ENCODE measurements at places on chromosomes 2 and 18. TPM values are rescaled to one million over a fixed set of nuclear protein-coding genes. Genes with fewer than 3 reads are reported as not detected.
A peak's percentile ranks its signal among the peaks of the same experiment; 100 is the strongest.

UGT1A7 gene
- not detected for total RNA-seq

NT5DC4 gene
- not detected for total RNA-seq

ADNP2 gene
- 31.8 TPM for total RNA-seq

SPR gene
- total RNA-seq, result 24.2 TPM

DNA sequence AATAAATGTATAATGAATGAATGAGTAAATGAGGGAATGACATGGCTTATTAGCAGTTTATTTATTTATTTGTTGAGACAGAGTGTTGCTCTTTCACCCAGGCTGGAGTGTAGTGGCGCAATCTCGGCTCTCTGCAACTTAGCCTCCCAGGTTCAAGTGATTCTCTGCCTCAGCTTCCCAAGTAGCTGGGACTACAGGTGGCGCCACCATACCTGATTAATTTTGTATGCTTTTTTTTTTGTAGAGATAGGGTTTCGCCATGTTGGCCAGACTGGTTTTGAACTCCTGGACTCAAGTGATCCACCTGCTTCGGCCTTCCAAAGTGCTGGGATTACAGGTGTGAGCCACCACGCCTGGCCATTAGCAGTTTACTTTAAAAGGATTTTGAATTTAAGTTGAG, 100.3 kb upstream of the CAVIN2 start:
- peaks cover 2% of the 10 kb centered on the region for H3K27me3 ChIP-seq
- no peaks in the 10 kb centered on the region for H3K36me3 ChIP-seq
- H3K27ac ChIP-seq, result no peak overlapping the region

DNA sequence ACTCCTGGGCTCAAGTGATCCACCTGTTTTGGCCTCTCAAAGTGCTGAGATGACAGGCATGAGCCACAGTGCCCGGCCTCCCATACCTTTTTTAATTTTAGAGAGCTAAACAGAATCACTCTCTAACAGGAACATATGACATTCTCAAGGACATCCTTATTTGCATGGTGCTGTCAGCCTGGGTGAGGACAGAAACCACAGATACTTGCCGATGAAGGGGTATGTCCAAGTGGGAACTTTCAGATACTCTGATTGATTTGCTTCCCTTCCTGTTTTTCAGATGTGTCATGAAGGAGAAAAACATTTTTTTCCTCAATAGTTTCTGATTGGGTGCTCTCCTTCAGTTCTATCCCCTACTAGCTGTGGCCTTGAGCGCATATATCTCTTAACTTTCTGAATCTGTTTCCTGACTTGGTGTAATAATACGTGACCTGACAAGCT, 49.6 kb downstream of the MYO3B start:
- no peak overlapping the region for H3K27ac ChIP-seq
- no peaks in the 10 kb centered on the region for H3K36me3 ChIP-seq
- H3K4me3 ChIP-seq, result no peak overlapping the region
- no peak for DNase-seq
- H3K27me3 ChIP-seq, result peaks cover 7% of the 10 kb centered on the region

PSMA8 gene
- 0.29 TPM for total RNA-seq

DNA sequence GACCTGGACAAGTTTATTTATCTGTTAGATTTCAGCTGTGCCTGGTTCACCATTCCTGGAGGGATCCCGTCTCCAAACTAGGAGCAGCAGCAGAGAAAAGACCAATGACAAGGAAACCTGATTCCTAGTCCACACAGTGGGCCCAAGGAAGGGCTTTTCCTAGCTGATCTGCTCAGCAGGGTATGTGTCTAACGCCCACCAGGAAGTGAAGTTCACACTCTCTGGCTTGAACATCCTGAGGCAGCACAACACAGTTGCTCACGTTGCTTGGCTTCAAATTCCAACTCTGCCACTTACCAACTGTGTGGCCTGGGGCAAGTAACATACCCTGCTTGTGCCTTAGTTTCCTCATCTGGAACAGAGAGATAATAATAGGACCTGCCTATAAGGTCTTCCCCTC, 42.9 kb downstream of the XDH start:
- H3K36me3 ChIP-seq, result no peaks in the 10 kb centered on the region
- no peak overlapping the region for H3K4me3 ChIP-seq
- H3K4me1 ChIP-seq, result no peaks in the 10 kb centered on the region
- DNase-seq, result no peak
- no peak overlapping the region for H3K27ac ChIP-seq

GRCh38 chr2:46647766-46648742, 168.7 kb downstream of the TMEM247 start:
- peaks cover 7% of the 10 kb centered on the region for H3K4me1 ChIP-seq
- DNase-seq, result no peak
- H3K4me3 ChIP-seq, result no peak overlapping the region
- H3K27ac ChIP-seq, result no peak overlapping the region
- H3K36me3 ChIP-seq, result no peaks in the 10 kb centered on the region
- H3K27me3 ChIP-seq, result no peaks in the 10 kb centered on the region

GRCh38 chr2:235568431-235568830, 74.6 kb downstream of the AGAP1 start:
- DNase-seq, result no peak
- H3K27ac ChIP-seq, result no peak overlapping the region
- H3K36me3 ChIP-seq, result peaks cover 4% of the 10 kb centered on the region
- H3K4me1 ChIP-seq, result peaks cover 15% of the 10 kb centered on the region
- no peaks in the 10 kb centered on the region for H3K27me3 ChIP-seq

TMEFF2 gene
- 2.0 TPM for total RNA-seq

C2orf69 gene
- total RNA-seq, result 14.3 TPM

KLHL29 gene
- total RNA-seq, result 4.4 TPM

- H3K27ac ChIP-seq, result no peak overlapping the region
- DNase-seq, result no peak
- H3K4me3 ChIP-seq, result no peak overlapping the region
Observed at GRCh38 chr2:56017784-56018183, 94.2 kb upstream of the EFEMP1 start.

- no peak for DNase-seq
- no peaks in the 10 kb centered on the region for H3K36me3 ChIP-seq
- H3K4me1 ChIP-seq, result no peaks in the 10 kb centered on the region
- H3K27me3 ChIP-seq, result peaks cover 4% of the 10 kb centered on the region
- no peak overlapping the region for H3K4me3 ChIP-seq
Observed at GRCh38 chr18:32520771-32521170, 50.1 kb upstream of the GAREM1 start.

- no peak overlapping the region for H3K27ac ChIP-seq
- H3K4me3 ChIP-seq, result no peak overlapping the region
- no peaks in the 10 kb centered on the region for H3K27me3 ChIP-seq
- H3K4me1 ChIP-seq, result peaks cover 10% of the 10 kb centered on the region
- H3K36me3 ChIP-seq, result no peaks in the 10 kb centered on the region
Observed at GRCh38 chr18:28455971-28456370, 279.0 kb upstream of the CDH2 start.

GRCh38 chr2:24287171-24287570, 73.2 kb downstream of the ITSN2 start:
- H3K4me3 ChIP-seq, result no peak overlapping the region
- H3K27ac ChIP-seq, result no peak overlapping the region
- peaks cover 14% of the 10 kb centered on the region for H3K36me3 ChIP-seq
- H3K4me1 ChIP-seq, result no peaks in the 10 kb centered on the region
- no peaks in the 10 kb centered on the region for H3K27me3 ChIP-seq
- no peak for DNase-seq

DNA sequence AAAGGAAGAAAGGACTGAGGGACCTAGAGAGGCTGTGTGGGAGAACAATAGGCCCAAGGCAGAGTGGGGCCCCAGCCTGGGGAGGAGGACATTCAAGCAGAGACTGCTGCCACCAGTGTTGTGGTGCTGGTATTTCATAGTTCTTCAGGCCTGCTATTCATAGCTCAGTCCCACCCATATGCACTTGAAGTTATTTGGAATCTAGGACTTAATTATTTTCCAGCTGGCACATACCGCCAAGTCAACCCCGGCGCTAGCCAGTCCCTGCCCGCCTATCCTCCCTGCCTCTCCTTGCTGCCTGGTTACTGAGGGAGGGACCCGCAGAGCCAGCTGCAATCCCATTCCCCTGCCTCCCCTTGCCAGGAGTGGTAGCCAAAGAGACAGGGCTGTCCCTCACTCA, 141.2 kb downstream of the CABLES1 start:
- H3K27me3 ChIP-seq, result peaks cover 6% of the 10 kb centered on the region
- H3K36me3 ChIP-seq, result no peaks in the 10 kb centered on the region
- H3K4me1 ChIP-seq, result peaks cover under 1% of the 10 kb centered on the region

- DNase-seq, result no peak
- no peaks in the 10 kb centered on the region for H3K4me1 ChIP-seq
- H3K36me3 ChIP-seq, result no peaks in the 10 kb centered on the region
- H3K27me3 ChIP-seq, result no peaks in the 10 kb centered on the region
- H3K27ac ChIP-seq, result no peak overlapping the region
- no peak overlapping the region for H3K4me3 ChIP-seq
Observed at GRCh38 chr2:220555961-220556630, 928.7 kb downstream of the SLC4A3 start.

DNA sequence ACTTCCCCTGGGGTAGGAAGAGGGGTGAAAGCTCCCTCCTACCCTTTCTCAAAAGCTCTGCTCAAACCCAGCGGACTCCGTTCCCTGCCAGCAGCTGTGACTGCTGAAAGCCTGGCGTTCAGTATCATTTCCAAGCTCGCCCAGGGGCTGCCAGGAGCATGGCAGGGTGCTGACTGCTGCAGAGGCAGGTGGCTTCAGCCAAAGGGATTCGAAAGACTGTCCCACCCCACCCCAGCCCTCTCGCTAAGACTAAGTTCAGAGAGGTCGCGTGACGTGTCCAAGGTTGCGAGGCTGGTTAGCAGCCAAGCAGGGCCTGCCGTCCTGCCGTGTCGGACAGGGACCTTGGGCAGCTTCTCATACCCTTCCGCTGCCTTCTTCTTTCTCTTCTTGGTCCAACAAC, 72.3 kb upstream of the RAB12 start:
- no peak overlapping the region for H3K27ac ChIP-seq
- no peaks in the 10 kb centered on the region for H3K27me3 ChIP-seq
- H3K4me3 ChIP-seq, result no peak overlapping the region
- no peak for DNase-seq
- no peaks in the 10 kb centered on the region for H3K4me1 ChIP-seq

- H3K36me3 ChIP-seq, result no peaks in the 10 kb centered on the region
- H3K4me3 ChIP-seq, result peak overlapping the region; percentile 84
- peak overlapping the region; percentile 98 for H3K27ac ChIP-seq
- DNase-seq, result peak; percentile 73
- H3K27me3 ChIP-seq, result no peaks in the 10 kb centered on the region
Observed at GRCh38 chr2:160492401-160493226, 993 bp downstream of the RBMS1 start.

CHN1 gene
- total RNA-seq, result 50.3 TPM

INSIG2 gene
- 35.3 TPM for total RNA-seq

DNA sequence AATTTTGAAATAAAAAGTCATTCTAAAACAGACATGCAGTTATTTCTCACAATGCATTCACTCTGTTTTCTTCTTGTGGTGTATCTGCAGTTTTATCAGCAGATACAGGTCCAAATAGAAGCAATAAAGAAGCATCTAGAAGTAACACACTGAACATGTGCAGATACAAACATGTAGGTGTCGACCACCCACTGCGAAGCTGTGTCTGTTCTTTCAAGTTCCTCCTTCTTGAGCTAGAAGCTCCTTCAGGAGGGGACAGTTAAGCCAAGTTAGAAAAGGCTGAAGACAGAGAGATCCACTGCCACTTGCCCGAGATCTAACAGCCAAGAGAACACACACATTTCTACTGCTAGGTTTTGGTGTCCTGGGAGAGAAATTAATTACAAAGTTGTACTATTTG, 30.1 kb downstream of the WDFY1 start:
- H3K36me3 ChIP-seq, result peaks cover 9% of the 10 kb centered on the region
- no peaks in the 10 kb centered on the region for H3K4me1 ChIP-seq
- H3K4me3 ChIP-seq, result no peak overlapping the region
- no peak for DNase-seq
- no peak overlapping the region for H3K27ac ChIP-seq
- no peaks in the 10 kb centered on the region for H3K27me3 ChIP-seq

GPAT2 gene
- not detected for total RNA-seq

SLC40A1 gene
- total RNA-seq, result 14.6 TPM

DNA sequence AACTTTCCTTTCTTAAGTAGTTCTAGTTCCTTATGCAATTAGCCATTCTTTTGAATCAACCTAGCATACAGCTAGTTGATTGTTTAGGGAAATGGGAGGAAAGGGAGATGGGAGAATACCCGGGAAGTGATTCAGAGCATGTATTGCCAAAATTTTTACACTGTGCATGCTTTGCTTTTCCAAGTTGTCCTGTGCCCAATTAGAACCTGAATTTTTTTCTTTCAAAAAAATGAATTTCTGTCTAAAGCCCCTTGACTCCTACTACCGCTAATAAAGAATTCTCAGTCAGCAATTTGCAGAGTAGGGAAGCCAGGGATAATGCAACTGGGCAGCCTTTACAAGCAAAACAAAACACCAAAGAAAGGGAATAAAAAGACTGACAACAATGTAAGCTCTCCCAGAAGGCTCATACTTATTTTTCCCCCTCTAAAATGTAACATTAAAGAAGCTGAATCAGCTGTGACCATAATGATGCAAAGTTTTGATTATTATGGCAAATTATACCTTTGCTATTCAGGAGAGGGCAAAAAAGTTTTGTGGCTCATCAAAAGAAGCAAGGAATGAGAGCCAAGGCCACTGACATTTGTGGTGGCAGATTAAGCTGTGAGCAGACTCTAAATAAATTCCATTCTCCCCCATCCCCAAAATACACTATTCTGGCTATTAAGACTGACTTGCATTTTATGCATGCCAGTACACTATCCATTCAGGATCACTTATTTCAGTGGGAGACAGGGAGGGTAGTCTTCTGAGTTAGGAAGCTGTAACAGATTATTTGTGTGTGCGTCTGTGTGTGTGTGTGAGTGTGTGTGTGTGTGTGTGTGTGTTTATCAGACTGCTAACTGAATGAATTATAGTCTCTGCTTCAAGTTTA, 174.3 kb downstream of the ERBB4 start:
- H3K4me1 ChIP-seq, result peaks cover 35% of the 10 kb centered on the region
- H3K27me3 ChIP-seq, result no peaks in the 10 kb centered on the region
- H3K27ac ChIP-seq, result peak overlapping the region; percentile 1
- H3K4me3 ChIP-seq, result no peak overlapping the region

TEX44 gene
- total RNA-seq, result not detected

KRTCAP3 gene
- total RNA-seq, result 15.4 TPM

IL1RL2 gene
- not detected for total RNA-seq

DNA sequence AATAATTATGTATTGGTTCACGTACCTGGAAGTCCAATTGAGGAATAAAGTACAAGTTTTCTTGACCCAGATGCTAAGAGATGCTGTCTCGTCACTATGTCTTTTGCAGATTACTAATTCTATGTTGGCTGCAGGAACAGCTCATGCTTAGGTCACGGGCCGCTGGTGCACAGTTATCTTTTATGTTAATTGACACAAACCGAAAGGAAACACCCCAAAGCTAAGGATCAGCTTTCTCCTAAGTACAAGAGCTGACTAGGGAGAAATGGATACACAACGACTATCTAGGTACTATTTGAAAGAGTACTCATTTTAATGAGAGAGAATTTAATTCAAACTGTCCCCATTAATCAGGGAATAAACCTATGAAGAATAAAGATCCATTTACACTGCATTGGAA, 217.7 kb upstream of the SLC35G4 start:
- peaks cover 6% of the 10 kb centered on the region for H3K27me3 ChIP-seq
- no peak overlapping the region for H3K27ac ChIP-seq
- DNase-seq, result no peak
- H3K4me3 ChIP-seq, result no peak overlapping the region
- H3K36me3 ChIP-seq, result no peaks in the 10 kb centered on the region

Measured in progenitor cell of endocrine pancreas (in vitro differentiated cells).